Osteoblast (primary cell): ENCODE measurements at places on chromosomes 2 and 18. TPM values are rescaled to one million over a fixed set of nuclear protein-coding genes. Genes with fewer than 3 reads are reported as not detected.

AKAIN1 gene
- total RNA-seq = not detected in 2 replicates

ONECUT2 gene
- under 0.01 TPM in 1 of 2 replicates, not detected in the other for total RNA-seq

MPPE1 gene
- total RNA-seq = 38.0 and 44.5 TPM in 2 replicates

CYRIA gene
- 1.8 and 2.2 TPM in 2 replicates for total RNA-seq

ASXL3 gene
- total RNA-seq = not detected in 2 replicates

TUBB8B gene
- not detected in 2 replicates for total RNA-seq

SGPP2 gene
- total RNA-seq = not detected in 2 replicates

SERPINB8 gene
- total RNA-seq = 30.4 and 31.8 TPM in 2 replicates

CCL20 gene
- total RNA-seq = 1.1 and 1.2 TPM in 2 replicates

ADGRF3 gene
- under 0.01 and 0.59 TPM in 2 replicates for total RNA-seq

KLHL30 gene
- under 0.01 TPM in 2 replicates for total RNA-seq

CRYGD gene
- not detected in 2 replicates for total RNA-seq

STK17B gene
- total RNA-seq = 139 and 140 TPM in 2 replicates
